ENCODE measurements at places on chromosomes 4 and X. TPM values are rescaled to one million over a fixed set of nuclear protein-coding genes. Genes with fewer than 3 reads are reported as not detected.

The NPNT gene
- not detected for total RNA-seq

The TMEM255A gene
- not detected for total RNA-seq

The CT45A1 gene
- total RNA-seq, result not detected

The CTAG1B gene
- total RNA-seq, result not detected

The EFNB1 gene
- total RNA-seq, result 7.9 TPM

The ARHGAP6 gene
- not detected for total RNA-seq

The IL3RA gene
- total RNA-seq, result 8.2 TPM

The FGD1 gene
- 0.18 TPM for total RNA-seq

The TMEM31 gene
- total RNA-seq, result not detected

The NEIL3 gene
- 27.5 TPM for total RNA-seq

The RNF175 gene
- 0.34 TPM for total RNA-seq

The CC2D2A gene
- total RNA-seq, result not detected

The GC gene
- total RNA-seq, result not detected

The KIT gene
- total RNA-seq, result not detected

The ATOH1 gene
- not detected for total RNA-seq

The PPBP gene
- not detected for total RNA-seq

The PNCK gene
- total RNA-seq, result 0.43 TPM

The SMR3A gene
- total RNA-seq, result not detected

The PTTG2 gene
- total RNA-seq, result 1.0 TPM

The LRAT gene
- total RNA-seq, result not detected
